ENCODE measurements at places on chromosomes 3 and 15. TPM values are rescaled to one million over a fixed set of nuclear protein-coding genes. Genes with fewer than 3 reads are reported as not detected.
A peak's percentile ranks its signal among the peaks of the same experiment; 100 is the strongest.

DNA sequence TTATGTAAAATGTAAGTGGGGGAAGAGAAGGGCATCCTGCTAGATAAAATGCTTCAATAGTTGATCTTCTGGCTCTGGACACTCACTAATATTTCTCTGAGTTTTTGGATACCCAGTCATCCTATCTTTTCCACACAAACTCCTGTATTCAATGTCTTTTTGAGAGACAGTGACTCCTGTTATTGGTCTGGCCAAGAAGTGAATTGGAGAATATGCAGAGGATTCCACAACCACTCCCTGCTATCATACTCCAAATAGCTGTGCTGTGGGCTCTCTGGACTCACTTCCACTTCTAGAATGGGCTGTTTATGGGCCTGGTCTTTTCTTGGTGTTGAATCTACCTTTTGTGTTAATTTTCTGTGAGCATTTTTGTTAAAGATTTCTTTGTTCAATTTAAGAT is 376.8 kb downstream of the NLGN1 start:
- DNase-seq, result no peak

GRCh38 chr3:126312341-126312740 is 44.9 kb downstream of the KLF15 start:
- DNase-seq, result no peak

DNA sequence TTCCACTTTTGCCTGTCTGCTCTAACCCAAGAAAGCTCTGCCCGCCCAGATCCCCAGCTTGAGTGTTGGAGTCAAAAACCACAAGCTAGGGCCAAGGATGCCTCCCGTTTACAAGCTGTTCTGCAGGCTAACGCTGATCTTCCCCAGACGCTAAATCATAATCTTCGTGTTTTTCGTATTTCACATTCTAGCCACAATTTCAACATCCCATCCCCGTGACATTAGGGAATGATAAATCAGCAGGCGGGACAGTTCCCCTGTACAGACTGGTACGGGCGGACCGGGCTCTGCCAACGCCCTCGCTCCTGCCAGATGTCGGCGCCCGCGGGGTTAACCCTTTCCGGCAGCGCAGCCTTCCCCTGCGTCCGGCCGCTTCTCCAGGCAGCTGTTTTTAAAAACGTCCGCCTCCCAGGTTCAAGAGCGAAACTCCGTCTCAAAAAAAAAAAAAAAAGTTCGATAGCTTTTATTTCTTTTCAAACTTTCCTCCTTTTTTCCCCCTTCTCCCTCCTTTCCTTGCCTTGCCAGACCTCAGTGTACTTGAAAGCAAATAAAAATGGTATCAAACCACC is 81.0 kb upstream of the BNC1 start:
- DNase-seq, result peak; percentile 49

The CLEC3B gene
- polyA plus RNA-seq, result not detected

The RTP1 gene
- polyA plus RNA-seq, result not detected

The CSTA gene
- polyA plus RNA-seq, result 0.41 TPM

The SLC6A11 gene
- polyA plus RNA-seq, result 0.03 TPM

The TMOD2 gene
- 2.1 TPM for polyA plus RNA-seq
